ENCODE measurements at places on chromosomes 11 and 22.

DNA sequence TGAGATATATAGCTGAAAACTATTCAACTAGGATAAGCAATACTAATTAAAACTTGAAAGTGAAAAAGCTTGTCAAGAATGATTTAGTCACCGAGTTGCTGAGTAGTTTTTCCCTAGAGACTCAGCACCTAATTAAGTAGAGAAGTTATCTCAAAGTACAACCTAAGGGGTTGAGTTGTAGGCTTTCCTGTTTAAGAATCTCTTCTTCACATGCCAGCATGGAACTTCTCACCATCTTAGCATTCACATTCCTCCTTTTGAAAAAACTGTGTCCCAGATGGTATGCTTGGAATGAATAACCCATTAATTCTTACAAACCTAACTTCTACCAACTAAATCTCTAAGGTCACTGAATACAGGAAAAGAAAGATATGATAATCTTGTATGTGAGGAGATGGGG is 303.3 kb upstream of the ZC3H12C start:
- DNase-seq: no peak

GRCh38 chr11:125412177-125412496 is 83.9 kb downstream of the FEZ1 start:
- no peak for DNase-seq

- DNase-seq: no peak
Measured at GRCh38 chr22:20008221-20008995, 8.2 kb downstream of the ARVCF start.

DNA sequence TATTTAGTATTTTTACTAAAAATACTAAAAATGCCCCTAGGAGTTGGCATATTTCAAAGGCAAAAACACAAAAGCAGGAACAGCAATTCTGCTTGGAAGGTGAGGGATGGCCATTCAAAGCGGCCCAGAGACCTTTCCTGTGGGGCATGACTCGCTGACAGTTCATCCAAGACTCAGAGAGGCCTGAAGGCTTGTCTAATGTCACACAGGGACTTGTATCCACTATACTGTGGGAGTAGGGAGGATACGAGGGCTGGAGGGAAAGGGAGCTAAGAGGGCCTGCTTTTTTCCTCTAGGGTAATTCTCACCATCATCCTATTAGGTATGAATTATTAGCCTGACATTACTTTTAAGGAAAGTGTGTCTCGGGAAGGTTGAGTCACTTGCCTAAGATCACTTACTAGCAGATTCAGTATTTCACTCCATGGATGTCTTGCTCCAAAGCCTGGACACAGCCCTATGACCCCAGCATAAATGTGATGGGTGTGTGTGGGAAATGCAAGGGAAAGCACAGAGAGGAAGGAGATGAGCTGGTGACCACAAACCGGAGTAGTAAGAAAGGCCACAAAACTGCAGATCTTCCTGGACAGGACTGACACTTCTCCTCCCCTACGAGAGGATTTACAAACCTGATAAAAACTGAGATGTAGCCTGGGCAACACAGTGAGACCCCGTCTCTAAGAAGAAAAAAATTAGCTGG is 16.7 kb upstream of the UCP3 start:
- DNase-seq: no peak

- DNase-seq: no peak
Measured at GRCh38 chr11:66448523-66448922, 9.9 kb upstream of the MRPL11 start.

- DNase-seq: peak; percentile 6
Measured at GRCh38 chr11:71086687-71087258, 165.6 kb downstream of the SHANK2 start.

DNA sequence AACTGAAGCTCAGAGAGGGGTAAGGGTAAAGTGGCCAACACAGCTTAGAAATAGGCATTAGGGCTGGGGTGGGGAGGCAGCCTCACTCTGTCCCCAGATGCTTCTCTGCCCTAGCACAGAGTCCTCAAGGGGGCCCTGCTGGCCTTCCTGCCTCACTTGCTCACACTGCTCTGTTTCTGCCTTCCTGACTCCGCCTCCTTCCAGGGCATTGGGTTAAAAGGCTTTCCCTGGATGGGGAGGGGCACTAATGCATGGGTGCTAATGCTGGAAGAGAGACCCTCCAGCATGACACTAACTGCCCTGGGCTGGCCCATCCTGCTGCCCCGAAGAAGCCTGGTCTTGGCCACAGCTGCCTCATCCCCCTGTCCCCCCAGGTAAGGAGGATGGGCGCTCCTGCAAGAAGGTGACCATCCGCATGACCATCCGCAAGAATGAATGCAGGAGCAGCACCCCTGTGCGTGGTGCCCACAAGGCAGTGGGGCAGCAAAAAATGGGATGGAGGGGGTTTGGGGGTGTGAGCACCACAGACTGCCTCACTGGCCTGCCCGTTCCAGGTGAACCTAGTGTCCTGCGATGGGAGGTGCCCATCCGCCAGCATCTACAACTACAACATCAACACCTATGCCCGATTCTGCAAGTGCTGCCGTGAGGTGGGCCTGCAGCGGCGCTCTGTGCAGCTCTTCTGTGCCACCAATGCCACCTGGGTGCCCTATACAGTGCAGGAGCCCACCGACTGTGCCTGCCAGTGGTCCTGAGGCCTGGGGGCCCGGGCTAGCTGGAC is 74.0 kb upstream of the MYOD1 start:
- no peak for DNase-seq

DNA sequence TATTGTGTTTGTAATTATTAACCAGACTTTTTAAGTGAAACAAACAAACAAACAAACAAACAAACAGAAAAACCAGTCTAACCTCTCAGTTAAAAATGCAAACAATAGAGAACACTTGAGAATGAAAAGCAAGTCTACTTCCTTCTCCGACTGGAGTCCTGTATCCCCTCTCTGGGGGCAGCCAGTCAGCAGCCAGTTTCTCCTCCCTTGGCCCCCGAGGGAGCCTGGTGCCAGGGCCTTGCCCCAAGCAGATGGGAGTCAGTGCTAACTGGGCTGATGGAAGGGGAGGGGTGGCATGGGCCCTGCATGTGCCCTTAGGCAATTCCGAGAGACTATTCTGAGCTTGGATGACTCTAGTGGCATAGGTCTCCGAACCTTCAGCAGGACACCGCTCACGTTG is 137.2 kb downstream of the GRIK4 start:
- DNase-seq: no peak
